ENCODE measurements at places on chromosomes 7 and 10.

DNA sequence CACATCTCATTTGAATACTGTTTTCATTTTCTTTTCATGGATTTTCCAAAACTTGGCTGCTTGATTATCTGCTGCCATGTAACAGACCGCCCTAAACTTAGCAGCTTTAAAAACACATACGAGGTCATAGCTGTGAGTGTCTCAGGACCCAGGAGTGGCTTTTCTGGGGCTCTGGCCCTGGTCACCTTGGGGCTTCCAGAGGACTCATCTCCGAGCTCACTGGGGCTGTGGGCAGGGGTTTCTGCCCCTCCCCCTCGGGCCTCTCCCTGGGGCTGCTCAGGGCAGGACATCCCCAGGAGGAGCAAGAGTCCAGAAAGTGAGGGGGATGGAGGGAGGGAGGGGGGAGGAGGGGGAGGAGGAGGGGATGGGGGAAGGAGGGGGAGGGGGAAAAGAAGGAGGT is 77.0 kb downstream of the NKX6-2 start:
- DNase-seq, result no peak

GRCh38 chr7:69796416-69796815 is 198.1 kb downstream of the AUTS2 start:
- no peak for DNase-seq

- no peak for DNase-seq
Observed at GRCh38 chr7:80608336-80608735, 30.1 kb upstream of the CD36 start.

GRCh38 chr7:25622695-25623094 is 394.4 kb upstream of the NPVF start:
- no peak for DNase-seq

DNA sequence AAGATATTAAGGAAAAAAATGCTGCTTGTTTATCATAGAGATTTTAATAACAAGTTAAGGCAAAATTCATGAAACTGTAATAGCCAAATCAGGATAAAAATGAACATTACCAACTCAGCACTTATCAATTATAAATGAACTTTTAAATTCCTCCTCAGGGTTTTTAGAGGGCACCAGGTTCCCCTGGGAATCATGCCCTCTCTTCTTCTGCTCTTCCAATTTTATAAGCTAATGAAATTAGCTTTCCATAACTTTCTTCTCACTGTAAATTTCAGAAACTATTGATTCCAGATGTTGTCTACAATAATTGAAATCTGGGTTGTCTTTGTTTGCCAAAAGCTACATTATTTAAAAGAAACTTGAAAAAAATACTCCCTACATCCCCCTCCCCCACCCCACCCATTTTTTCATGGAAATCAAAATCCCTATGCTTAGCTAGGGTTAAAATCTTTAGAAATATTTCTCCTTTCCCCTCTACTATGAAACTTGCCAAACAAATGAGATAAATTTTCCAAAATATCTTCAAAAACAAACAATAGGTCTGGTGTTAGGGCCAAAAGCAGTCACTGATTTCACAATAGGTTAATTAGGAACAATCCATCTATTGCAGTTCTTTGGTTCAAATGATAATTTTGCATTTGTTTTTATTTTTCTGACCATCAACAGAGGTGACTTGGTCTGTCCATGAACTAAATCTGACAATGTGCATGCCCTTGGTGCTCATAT is 187.7 kb downstream of the DOCK4 start:
- no peak for DNase-seq

DNA sequence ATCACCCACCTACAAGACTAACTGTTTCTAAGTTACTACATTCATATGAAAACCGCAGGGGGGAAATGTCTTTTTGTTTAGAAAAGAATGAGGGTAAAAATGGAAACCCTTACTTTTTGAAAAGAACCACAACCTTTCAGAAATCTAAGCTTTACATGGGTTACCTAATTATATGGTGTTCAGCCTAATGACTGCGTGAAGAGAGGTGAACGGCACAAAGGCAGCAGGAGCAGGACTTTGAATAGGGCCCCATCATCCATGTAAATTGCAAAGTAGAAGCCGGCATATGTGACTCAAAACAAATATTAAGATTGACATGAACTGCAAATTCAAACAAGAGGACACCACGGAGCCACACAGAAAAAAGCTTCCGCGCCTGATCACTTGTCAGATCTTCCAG is 25.1 kb downstream of the NEBL start:
- DNase-seq, result no peak

DNA sequence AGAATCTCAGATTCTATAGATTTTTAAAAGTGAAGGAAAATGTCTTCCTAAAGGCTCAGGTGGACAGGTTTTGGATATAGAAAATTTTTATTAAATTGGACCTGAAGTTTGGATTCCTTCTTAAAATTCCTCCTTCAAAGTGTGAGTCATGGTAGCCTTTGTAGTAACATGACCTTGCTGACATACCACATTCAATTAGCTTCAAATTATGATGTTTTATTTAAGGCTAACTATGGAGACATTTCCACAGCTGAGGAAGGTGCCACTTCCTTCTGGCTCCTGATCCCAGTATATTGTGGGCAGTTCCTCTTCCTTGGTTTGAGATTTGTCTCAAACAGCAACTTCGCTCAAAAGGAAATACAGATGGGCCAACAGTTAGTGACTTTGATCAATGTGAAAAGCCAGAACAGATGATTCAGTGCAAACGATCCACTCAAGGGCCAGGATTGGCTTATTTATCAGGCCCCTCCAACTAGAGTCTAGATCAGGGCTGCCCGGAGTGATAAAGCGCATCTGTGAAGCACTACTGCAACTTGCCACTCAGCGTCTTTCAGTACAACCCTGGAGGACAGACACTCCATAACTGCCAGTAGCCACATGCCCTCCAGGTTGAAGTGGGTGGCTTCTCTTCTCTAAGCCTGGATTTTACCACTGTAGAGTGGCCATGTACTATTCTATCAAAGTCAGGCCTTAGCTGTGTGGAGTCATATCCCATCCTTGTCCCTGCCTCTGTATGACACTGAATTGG is 573.5 kb downstream of the KIF20B start:
- no peak for DNase-seq

DNA sequence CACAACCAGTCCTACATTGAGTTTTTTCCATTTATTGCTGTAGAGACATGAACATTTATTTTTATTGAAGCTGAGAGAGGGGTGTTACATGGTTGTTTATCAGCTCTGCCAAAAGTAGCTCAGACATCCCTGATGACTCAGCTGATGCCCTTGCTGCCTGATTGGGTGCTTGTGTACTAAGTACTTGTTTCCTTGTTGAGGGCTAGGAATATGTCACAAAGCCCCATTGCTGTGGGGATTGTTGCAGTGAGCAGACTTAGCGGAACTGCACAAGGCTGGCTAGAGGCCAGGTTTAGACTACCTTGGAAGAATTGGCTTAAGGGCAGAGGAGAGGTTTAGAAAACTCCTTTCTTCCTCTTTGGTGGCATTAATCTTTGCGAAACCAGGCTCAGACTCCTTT is 110.6 kb downstream of the AUTS2 start:
- DNase-seq, result no peak

- DNase-seq, result peak; percentile 16
Observed at GRCh38 chr7:123624527-123625183, 23.0 kb downstream of the ASB15 start.

DNA sequence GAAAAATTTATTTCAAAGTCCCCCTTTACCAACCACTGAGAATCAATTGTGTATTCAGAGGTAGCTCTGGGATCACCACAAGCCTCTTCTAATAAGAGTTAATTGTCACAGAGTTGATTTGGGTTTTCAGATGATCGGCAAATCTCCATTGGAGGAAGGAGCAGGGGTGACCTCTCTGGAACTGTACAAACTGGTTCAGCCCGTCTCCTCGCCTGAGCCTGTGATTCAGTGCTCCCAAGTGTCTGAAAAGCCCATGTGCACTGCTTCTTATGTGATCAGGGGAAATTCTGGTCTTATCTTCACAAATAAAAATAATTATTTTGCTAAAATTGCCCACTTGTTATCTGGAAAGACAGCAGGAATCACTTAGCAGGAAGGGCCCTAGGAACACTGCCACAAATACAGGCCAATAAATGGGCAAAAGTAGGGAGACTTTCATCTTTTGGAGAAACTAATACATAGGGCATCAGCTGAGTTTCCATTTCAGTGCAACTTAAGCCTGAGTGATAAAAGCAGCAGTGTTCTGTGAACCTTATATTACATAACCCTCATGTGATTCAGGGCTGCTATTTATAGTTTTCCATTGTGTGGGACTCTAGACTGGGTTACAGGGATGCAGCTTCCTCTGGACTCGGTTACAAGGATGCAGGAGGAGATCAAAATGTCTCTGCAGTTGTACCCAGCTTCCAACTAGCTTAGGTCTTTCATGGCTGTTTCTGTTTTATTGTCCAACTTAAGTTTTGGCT is 32.3 kb downstream of the CDK1 start:
- no peak for DNase-seq

DNA sequence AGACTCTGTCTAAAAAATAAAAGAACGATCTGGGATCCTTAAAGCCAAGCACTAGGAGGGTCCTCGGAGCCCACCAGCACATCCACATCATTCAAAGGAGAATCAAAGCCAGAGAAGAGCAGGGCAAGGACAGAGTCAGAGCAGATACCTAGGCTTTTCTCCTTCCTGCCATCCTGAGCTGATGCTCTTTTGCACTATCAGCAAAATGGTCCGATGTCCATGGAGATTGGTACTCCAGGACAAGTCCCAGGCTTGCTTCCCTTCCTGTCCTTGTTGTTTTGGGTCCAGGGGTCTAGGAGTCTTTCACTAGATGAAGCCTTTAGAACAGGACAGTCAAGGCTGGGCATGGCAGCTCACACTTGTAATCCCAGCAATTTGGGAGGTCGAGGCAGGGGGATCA is 58.0 kb upstream of the ELN start:
- no peak for DNase-seq
